CD4-positive, alpha-beta T cell treated with Interleukin-10 for 1 hour (primary cell): ENCODE measurements at places on chromosomes 3 and 15.
A peak's percentile ranks its signal among the peaks of the same experiment; 100 is the strongest.

DNA sequence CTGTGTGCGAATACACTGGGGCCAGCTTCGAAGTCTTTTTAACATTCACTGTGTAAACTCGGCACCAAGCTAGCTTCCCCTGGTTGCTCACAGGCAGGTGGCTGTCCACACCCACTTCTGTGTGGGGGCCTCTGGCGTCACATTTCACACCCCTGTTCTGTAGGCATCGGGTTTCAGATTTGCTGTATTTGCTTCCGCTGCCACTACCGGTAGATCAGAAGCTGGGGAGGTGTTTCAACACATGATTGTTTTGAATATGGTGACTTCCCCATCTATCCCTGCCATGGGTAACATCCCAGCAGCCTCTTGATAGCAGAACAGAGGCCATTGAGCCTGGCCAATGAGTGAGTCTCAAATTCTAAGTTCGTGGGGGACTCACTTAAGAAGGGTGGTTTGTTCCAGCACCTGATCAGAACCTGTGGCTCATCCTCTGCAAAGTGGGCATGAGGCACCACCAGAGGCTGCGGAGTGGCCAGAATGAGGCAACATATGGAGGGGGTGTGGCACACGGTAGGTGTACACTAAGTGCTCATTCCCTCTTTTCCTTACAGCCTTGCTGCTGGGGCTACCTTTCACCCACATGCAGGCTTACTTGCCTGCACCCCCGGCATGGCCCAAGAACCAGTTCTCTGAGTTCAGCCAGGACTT is 61.5 kb downstream of the IQSEC1 start:
- peak; percentile 92 for DNase-seq

GRCh38 chr15:69014454-69014853 is at the start of gene NOX5:
Gene NOX5 (plus strand): TSS chr15:69014695. CDS start chr15:69014736, 41 bp downstream.
- DNase-seq, result no peak

- no peak for DNase-seq
Measured at GRCh38 chr3:12773710-12774086, 14.6 kb upstream of the TMEM40 start.

GRCh38 chr3:44079916-44080315 is 161.8 kb upstream of the TOPAZ1 start:
- DNase-seq, result no peak

DNA sequence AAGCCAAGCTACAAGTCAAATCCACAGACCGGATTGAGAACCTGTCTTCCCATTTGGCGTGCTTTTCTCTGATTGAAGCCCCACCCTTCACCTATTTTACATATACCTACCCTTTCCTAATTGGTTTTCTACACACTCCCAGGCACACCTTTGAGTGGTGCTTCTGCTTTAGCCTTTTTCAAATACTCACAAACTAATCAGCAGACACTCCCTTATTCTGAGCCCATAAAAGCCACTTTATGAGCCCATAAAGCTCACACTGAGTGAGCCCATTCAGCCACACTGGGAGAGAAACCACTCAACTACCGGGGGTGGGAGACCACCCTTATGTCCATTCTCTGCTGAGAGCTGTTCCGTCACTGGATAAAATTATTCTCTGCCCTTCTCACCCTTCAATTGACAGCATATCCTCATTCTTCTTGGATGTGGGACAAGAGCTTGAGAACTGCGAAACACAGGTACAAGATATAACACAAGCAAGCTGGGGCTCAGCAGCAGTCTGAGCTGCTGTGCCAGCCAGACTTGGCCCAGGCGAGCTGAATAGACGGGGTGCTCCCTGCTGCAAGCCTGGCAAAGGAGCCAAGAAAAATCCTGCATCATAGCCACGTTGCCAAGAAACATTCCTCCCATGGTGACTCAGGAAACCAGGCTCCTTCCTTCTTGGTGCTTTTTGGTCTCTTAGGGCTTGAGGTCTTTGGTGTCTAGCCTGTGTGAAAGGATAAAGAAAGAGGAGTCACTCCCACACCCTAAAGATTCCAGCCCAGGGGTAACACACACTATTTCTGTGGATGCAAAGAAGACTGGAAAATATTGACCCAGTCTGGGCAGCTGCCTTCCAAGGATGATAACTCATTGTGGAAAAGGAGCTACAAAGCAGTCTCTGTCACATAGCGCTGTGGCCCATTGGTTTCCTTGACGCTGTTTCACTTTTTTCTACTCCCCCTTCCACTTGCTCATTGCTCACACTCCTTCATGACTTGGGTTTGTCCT is 609.7 kb downstream of the MCTP2 start:
- DNase-seq, result no peak

DNA sequence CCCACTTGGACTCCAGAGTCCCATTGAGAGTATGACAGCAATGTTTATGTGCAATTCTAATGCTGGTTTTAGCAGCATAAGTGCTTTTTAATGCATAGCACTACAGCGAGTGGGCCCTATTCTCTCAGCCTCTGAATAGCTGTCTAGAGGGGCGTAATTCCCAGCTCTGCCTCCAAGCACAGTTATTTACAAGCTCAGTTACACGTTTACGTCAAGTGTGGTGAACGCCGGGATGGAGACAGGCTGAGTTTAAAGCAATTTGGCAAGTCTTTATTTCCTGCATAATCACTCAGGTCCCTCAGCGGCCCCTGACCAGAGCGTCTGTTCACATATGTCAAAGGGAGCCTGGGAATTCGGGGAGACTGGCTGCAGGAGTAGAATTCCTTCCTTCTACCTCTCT is 43.9 kb downstream of the SOX14 start:
- no peak for DNase-seq
